ENCODE measurements at places on chromosomes 2 and 18. TPM values are rescaled to one million over a fixed set of nuclear protein-coding genes. Genes with fewer than 3 reads are reported as not detected.

The ANKAR gene
- 8.9 TPM for polyA plus RNA-seq

The MEP1B gene
- polyA plus RNA-seq = not detected

DNA sequence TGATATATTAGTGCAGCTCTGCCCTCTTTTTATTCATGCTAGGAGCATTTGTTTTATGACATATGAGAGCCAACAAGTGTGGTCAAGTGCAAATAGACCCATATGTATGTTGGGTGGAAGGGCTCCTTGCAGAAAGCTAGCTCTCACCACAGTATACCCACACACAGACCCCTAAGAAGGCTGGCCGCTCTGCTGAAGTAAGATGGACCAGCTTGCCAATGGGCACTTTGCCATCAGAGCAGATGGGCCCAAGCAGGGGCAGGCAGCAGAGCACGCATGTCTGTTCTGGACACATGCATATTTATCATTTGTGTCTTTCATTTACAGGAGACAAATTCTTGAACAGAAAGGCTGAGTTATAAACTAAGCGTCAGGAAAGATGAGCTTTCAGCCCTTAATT lies 187.5 kb upstream of the DTNA start:
- DNase-seq = no peak

GRCh38 chr18:50644146-50644545 lies 84.3 kb downstream of the MAPK4 start:
- no peak for DNase-seq

- DNase-seq = no peak
Observed at GRCh38 chr18:21359746-21360145, 117.7 kb downstream of the GREB1L start.

The KCNG2 gene
- not detected for polyA plus RNA-seq

The PTPRN gene
- polyA plus RNA-seq = not detected

The CSRNP3 gene
- not detected for polyA plus RNA-seq

The LIMS3 gene
- 4.0 TPM for polyA plus RNA-seq

The DSC2 gene
- polyA plus RNA-seq = not detected
